Activated CD4-positive, alpha-beta T cell treated with anti-CD3 and anti-CD28 coated beads, Interleukin-2, amount 50 U/mL, for 24 hours (primary cell): ENCODE measurements at places on chromosomes 11 and 22.

- no peak for DNase-seq
Measured at GRCh38 chr22:20744456-20744855, 29.5 kb upstream of the SERPIND1 start.

DNA sequence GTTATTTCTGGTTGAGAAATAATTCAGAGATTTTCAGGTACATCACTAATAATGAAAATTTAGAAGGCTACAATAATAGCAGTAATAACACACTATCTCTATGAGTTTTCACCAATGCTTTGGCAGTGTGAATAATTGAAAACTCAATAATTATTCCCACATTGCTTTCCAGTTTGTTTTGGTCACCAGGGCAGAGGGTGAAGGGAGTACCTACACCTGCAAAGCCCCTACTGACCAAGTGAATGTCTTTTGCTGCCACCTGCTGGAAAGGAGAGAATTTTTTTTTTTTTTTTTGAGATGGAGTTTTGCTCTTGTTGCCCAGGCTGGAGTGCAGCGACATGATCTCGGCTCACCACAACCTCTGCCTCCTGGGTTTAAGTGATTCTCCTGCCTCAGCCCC lies 3.2 kb downstream of the NELL1 start:
- no peak for DNase-seq

- peak; percentile 56 for DNase-seq
Measured at GRCh38 chr11:5808500-5809121, at the start of gene OR52N2. TSS of gene OR52N2 (plus strand) at chr11:5808924. CDS start at chr11:5820336, 11,412 bp downstream.

GRCh38 chr11:12008790-12009616 lies 577 bp upstream of the DKK3 start:
- no peak for DNase-seq

DNA sequence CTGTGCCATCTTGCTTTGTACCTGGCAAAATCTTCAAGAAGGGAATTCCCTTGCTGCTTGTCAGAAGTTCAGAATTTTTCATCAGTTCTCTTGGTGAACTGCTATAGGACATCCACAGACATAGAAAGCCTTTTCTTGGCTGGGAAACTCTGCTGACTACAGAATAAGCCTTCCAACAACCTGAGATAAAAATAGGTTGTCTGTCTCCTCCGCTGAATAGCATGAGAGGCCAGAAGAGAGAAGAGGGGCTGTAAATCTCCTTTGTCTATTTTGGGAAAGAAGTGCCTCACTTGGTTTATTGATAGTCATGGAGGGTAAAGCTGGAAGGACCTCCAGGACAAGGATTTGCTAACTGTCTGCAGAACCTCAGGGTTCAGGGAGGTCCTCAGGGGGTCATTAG lies 48.2 kb downstream of the C11orf91 start:
- no peak for DNase-seq
